ENCODE measurements at places on chromosomes 5 and 9.

GRCh38 chr9:119074017-119074416 is 295.2 kb downstream of the BRINP1 start:
- no peak for DNase-seq

DNA sequence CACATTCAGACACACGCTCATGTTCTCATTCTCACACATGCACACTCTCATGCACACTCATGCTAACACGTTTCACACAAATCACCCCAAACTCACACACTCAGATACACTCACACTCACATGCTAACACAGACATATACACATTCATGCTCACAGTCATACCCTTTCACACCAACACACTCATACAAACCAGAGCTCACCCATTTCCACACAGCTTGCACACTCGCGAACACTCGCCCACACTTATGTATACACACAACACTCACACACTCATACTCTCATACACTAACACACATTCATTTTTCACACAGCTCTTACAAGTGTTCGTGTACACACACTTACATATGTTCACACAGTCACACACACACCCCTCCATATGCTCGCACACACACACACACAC is 64.1 kb upstream of the IL17B start:
- DNase-seq: no peak

DNA sequence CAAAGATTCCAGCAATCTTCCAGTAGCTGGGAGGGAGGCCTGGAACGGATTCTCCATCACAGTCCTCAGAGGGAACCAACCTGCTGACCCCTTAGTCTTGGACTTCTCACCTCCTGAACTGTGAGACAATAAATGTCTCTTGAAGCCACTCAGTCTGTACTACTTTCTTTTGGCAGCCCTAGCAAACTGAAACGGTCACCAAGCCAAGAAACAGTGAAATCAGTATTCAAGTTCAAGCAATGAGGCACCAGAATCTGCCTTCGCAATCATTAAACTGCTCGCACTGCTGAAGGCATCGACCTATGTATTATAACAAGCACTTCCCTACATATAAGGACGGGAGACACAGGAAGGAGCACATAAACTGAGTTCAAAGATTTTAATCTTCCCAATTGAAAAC is 120.6 kb upstream of the PUM3 start:
- no peak for DNase-seq

DNA sequence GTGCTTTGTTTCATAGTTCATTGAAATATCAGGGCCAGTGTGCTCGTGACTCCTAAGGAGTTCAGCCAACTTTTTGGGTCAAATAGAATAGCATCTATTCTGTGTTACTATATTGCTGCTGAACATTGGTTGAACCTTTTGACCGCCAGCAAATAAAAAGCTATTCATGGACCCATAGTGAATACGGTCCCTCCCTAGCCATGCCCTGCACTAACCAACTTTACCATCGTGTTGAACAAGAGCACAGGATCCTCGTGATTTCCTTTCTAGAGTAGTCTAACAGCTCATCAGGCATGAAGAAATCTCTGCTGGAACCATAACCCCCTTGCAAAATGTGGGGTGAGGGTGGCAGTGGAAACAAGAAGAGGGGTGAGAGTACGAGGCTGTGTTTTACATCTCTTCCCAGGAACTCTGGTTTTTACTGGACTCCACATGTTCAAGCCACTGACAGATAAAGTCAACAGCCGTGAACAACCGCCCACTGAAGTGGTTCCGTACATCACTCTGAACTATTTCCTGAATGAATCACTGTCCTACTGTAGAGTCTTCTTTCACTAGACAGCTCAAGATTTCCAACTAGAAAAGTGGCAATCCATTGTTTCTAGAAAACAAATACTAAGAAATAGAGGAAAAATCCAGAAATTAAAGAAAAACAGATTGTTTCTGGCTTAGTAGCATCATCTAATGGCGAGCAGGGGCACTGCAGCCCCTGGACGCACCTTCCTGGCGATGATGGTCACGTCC is 70.1 kb upstream of the SPATA31E1 start:
- no peak for DNase-seq

- no peak for DNase-seq
Observed at GRCh38 chr9:19271081-19271480, 40.6 kb downstream of the DENND4C start.

DNA sequence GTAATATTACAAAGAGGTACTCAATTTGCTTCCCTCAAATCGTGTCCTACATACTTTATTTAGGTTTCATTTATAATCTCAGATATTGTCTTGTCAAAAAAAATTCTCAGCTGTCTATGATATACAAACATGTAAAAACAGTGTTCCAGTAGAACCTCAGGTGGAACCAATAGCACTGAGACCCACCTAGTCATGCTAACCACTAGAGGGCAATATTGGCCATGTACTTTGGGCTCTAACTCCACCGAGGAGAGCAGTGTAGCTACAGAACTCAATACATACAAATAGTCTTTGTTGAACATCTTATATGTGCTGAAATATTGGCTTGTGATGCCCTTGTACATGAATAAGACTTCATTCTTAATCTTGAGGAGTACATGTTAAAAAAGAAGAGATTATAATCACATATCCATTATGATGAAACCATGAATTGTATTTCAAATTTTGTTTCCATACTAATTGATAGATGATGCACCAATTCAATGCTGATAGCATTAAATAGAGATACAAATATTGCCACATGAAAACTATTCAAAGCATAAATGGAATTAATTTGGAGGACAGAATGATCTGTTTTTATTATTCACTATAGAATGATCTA is 71.2 kb upstream of the CNTLN start:
- no peak for DNase-seq

DNA sequence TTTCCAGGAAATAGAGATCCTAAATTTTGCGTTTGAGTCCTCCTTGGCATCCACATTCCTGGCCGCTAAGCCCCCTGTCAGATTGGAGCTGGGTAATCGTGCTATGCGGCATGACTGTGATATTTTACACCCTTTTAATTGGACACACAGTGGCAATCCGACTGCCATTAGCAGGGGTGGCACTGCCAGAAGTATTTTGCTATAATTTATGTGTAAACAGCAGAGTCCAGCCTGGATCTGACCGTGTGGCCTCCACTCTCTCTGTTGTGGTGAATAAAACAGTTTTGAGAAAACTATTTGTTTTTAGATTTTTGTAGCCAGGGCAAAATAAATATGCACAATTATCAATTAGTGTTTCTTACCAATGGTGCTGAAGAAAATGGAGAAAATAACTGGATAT is 281.0 kb upstream of the IRX2 start:
- no peak for DNase-seq

DNA sequence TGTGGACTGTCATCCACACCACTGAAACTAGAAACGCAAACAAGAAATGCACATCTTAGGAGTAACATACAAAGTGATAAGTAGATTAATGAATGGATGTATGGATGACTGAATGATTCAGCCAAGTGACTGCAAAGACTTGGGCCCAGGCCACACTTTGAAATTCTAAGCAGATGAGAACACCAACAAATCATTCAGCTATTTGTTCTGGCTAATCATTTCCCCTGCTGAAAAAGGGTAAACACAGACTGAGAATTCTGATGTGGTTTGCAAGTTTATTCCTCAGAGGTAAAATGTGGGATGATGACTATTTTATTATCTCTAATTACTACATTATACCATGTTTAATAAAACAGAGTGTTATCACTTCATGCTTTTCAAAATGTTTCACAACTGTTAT is 163.2 kb upstream of the ADAMTS16 start:
- no peak for DNase-seq

- no peak for DNase-seq
Observed at GRCh38 chr5:143179126-143179740, 224.3 kb downstream of the NR3C1 start.

DNA sequence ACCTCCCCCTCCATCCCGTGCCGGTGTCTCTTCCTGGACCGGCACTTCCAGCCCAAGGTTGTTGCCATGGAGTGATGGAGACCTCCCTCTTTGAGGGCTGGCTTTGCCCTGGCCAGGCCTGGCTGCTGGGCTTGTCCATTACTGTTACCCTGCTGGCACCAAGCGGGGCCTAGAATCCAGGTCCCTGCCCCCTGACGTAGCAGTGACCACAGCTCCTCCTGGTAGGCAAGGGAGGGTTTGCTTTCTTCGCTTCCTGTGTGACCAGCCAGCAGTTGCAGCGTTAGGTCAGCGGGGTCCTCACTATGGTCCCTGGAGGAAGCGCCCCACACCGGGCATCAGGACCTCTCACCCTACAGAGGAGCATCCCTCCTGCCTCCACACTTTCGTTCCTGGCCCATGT is 146.7 kb upstream of the COL5A1 start:
- DNase-seq: no peak

GRCh38 chr5:119355685-119356611 is at the start of gene TNFAIP8:
Gene TNFAIP8, plus strand, starts transcription at chr5:119356019. Its CDS starts 72 bp downstream, at chr5:119356091.
- DNase-seq: no peak

- no peak for DNase-seq
Observed at GRCh38 chr5:22505891-22506290, 347.3 kb downstream of the CDH12 start.

DNA sequence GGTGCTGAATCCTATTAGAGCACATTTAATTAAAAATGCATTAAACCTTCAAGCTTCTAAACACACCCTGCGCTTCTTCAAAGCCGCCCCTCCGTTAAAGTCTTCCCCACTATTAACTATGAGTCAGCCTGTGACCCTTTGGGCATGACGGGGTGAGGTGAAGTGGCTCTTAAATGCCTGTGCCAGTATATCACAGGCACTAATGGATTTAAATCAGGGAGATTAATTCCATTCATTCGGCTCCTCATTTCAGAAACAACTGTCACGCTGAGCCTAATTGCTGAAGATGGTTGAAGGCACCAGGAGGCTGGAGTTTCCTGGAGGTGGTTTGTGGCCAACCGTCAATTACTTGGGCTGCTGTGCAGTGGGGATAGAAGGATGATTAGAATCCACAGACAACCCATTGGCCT is 192.6 kb upstream of the MSX2 start:
- no peak for DNase-seq

DNA sequence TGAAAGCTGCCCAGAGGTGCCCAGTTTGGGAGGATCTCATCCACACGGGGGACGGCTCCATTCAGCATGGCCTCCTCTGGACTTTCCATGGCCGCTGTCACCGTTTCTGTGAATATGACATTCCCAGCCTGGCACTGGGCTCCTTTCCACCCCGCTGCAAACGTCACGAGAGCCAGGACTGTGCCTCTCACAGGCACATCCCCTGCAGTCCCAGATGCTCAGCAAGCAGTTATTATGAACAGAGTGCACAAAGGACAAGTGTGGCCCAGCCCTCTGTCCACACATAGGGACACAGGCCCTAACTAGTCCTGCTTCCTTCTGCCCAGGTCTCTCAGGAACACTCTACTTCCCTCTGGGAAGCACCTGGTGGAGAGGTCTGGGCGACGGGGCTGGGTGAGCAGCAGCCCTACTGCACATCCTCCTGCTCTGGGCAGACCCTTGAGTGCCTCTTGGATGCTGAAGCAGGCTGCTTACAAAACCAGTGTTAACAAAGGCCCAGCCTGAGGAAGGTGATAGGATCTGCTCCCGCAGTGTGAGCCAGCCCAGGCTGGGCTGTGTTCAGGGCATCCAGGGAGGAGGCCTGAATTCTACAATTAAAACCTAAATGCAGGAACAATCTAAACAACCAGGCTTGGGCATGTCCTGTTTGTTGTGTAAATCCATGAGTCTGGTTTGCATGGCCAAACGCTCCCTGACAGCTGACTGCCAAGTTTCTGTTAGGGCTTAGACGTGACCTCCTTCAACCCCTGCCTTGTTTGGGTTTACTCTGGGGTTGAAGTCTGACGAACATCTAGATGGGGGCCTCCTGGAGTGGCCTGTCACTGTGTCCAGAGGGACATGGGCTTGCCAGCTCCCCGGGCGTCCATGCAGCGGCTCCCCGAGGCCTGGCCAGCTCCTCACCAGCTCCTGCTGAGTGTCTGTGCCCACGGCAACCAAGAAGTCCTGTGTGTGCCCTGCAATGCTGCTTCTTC is 269.8 kb downstream of the GADD45G start:
- no peak for DNase-seq

DNA sequence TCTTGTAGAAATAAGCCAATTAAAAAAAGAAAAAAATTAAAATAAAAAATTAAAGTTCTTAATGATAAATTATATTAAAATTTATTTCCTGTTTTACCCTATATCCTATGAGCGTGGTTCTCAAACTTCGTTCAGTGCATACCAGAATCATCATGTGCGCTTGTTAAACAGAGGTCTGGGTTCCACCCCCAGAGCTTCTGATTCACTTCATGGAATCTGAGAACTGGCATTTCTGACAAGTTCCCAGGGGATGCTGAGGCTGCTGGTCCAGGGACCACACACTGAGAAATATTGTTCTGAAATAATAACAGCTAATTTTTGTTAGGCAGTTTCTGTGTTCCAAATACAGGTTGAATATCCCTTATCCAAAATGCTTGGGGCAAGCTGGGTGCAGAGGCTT is 79.3 kb downstream of the TMC1 start:
- DNase-seq: no peak

DNA sequence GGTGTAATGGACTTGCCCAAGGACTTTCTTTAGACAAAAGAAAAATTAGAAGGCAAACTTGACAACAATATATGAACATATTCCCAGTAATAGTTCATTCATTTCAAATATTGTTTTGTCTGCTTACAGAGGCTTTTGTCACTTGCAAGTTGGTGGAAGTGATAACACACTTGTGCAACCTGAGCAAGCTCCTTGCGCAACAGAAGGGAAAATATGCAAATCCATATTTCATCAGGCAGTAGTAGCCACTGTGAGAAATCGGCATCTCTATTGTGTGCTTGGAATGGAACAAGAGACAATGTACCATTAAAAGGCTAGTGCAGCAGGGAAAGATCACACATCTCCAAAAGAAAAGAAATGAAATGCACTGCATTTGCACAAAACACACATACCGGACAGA is 125.3 kb upstream of the RASEF start:
- no peak for DNase-seq

DNA sequence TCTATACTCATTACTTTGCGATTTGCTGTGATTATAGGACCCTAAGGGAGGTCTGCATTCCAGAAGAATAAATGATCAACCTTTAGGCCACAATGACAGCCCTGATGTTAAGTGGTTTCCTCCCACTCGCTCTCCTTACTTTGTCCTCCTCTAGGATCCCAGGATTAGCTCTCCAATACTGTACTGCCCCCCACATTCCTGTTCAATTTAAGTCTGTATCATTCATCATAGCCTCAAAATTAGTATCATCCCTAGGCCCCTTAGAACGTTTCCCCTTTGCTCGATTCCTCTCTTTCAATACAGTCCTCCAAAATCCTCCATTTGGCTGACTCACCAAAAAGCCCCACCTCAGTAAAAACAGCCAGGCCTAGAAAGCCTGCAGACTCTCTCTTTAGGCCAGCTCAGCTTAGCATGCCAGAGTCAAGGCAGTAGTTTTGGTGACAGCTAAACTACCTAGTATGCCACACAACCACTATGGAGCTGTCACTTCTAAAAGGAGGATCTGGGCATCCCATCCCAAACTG is 24.4 kb downstream of the RNF145 start:
- no peak for DNase-seq

- DNase-seq: no peak
Observed at GRCh38 chr9:70439991-70440706, 25.7 kb upstream of the KLF9 start.

DNA sequence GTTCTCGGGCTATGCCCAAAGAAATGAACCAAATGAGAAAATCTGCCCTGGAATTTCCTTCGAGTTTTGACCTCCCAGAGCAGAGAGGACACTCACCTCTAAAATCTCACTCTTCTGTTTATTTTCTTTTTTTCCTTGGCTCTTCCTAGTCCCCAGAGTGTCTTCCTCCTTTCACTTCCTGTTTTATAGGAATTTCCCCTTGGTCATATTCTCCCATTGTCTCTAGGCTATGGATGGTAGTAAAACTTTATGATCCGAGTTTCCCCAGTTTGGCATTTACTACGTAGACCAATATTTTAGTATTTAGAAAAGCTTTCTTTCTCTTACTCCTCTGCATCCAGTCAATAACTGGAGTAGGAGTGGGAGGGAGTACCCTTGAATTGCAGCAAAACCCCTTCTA is 354.5 kb upstream of the ZNF608 start:
- DNase-seq: no peak
